ENCODE measurements at places on chromosomes 16 and 17. TPM values are rescaled to one million over a fixed set of nuclear protein-coding genes. Genes with fewer than 3 reads are reported as not detected.

DPEP3 gene
- total RNA-seq, result not detected

CDR2 gene
- 41.5 TPM for total RNA-seq

GUCY2D gene
- not detected for total RNA-seq

MARCHF10 gene
- not detected for total RNA-seq

MAP2K6 gene
- 0.53 TPM for total RNA-seq

All from natural killer cell treated with Interleukin-12 subunit alpha and Interleukin-12 subunit beta and Interleukin-15 and Interleukin-18, amount 100 ng/mL, for 72 hours (primary cell).